ENCODE measurements at places on chromosomes 13 and 19.

- DNase-seq, result no peak
Measured at GRCh38 chr19:2212861-2213711, 23.0 kb downstream of the PLEKHJ1 start.

- DNase-seq, result no peak
Measured at GRCh38 chr13:25112695-25113255, 16.8 kb downstream of the PABPC3 start.

DNA sequence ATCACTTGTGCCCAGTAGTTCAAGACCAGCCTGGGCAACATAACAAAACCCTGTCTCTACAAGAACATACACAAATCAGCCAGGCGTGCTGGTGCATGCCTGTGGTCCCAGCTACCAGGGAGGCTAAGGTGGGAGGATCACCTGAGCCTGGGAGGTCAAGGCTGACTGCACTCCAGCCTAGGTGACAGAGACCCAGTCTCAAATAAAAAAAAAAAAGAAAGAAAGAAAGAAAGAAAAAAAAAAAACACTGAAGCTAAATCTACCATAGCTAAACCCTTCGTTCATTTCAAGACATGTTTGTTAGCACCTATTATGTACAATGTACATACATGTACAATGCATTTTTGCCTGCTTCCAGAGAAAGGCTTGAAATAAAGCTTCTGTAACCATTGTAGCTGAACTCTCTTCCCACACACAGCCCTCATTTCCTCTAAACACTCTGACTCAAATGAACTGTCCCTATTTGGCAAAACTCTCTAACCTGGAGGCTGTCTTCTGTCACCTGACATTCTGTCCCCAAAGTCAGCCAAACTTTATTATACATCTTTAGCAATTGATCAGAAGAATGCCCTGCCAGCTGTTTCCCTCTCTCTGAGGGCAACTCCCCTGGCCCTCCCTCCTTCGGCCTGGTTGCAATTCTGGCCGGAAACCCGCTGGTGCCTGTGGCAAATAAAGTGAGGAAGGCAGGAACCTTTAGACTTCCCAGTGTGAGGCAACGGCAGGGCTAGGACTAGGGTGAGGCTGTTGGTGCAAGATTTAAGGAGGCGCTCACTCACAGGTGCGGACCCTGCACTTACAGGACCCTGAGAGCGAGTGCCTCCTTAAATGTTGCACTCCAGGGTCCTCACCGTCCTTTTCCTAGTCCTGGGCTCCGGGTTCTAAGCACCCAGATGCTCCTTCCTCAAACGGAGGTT is 1.8 kb downstream of the ETHE1 start:
- DNase-seq, result no peak

- DNase-seq, result no peak
Measured at GRCh38 chr13:95546919-95547318, 5.6 kb upstream of the CLDN10 start.

DNA sequence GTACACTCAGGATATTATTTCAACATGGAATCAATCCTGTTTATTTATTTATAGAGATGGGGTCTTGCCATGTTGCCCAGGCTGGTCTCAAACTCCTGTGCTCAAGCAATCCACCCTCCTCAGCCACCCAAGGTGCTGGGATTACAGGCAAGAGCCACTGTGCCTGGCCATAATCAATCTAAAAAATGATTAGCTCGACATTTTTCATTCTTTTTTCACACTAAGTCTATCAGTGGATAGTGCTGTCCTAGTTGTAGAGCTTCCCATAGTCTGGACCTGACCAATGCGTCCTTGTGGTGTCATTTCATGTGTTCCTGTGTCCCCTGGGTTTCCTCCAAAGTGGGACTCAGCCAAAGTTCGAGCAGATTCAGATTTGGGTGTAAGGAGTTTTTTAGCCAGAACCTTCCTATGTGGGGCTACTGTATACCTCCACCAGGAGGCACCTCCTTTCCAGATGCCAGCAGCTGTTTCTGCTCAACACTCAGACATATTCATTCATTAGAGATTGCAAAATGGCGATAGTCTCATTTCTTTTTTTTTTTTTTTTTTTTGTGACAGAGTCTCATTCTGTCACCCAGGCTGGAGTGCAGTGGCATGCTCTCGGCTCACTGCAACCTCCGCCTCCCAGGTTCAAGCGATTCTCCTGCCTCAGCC is 61.1 kb downstream of the MAP4K1 start:
- DNase-seq, result no peak

GRCh38 chr13:30051531-30052060 is 201.2 kb upstream of the UBL3 start:
- no peak for DNase-seq

- no peak for DNase-seq
Measured at GRCh38 chr13:64347664-64348063, 2882.5 kb downstream of the PCDH9 start.

DNA sequence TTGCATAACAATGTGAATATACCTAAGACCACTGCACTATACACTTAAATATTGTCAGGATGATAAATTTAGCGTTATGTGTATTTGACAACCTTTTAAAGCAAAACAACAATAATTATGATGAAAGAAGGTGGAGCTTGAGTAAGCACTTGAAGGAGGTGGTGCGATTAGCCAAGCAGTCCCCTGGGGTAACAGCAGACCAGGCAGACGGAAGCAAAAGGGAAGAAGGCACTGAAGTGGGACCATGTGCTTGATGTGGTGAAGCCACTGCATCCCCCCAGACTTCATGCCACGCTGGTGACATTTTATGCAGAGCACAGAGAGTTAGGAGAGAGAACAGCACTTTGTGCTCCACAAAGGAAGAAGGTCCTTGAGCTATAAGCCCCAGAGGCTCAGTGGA is 58.3 kb upstream of the ZNF507 start:
- no peak for DNase-seq

DNA sequence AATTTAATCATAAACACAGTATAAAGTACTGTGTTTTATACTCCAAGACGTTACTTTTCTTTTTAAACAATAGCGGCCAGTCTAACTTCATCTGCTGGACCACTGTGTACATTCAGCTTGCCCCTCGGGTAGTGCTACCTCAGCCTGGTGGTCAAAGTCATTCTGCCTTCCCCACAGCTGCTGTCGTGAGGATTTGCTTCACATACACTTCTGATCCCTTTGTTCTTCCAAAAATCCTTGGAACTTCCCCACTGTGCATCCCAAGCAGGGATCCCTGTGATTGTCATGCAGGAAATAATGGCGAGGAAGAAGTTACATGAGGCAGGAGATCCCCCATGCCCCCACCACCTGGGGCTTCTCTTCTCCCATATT is 234.9 kb upstream of the STARD13 start:
- no peak for DNase-seq

DNA sequence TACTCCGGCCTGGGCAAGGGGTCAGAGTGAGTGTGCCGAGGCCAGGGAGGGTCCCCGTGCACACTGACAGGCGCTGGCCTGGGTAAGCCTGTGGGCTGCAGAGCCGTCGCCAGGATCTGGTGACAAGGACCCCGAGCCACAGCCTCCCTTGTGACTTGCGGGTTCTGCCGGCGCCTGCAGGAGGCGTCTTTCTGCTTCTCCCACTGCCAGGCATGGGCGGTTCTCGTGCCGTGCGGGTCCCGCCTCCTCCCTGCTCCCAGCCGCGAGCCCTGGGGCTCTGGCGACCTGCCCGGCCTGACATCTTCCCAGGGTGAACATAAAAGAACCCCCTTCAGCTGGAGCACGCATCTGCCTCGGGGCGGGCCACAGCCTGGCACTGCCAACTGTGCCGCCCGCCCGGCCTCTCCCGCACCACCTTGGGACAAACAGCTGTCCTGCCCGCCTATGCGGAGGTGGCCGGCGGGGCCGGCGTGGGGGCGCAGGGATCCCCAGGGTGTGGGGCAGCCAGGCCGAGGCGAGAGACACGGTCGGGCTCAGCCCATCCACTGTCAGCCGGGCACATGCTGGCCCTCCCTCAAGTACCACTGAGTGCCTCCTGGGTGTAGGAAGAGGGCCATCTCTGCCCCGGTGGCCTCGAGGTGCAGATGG is 1.5 kb upstream of the HCN2 start:
- DNase-seq, result peak; percentile 38

DNA sequence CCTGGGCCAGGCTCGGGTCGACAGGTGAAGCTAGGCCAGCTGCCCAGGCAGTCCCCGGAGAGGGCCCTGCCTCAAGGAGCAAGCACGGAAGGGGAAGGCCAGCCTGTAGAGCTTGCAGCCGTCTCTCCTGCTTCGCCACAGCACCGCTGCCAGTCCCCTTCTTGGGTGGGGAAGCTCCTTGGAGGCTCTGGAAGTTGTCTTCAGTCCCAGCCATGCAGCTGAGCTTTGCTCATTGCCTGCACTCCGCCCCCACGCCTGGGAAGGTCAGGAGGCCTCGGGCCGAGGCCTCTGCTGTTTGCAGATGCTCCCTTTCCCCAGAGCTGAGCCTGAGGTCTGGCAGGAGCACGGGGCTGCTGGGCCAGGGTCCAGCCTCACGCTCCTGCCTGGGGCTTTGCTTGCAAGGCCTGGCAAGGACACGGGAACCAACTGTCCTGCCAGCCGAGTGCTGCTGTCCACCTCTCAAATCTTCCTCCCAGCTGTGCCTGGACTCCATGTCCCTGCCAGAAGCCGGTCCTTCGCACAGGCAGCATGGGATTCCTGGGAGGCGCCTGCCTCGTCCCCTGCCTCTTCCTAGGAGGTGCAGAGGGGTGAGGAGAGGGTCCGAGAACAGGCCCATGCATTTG is 13.3 kb downstream of the PLEKHF1 start:
- DNase-seq, result no peak
